ENCODE measurements at places on chromosomes 16 and 17.

DNA sequence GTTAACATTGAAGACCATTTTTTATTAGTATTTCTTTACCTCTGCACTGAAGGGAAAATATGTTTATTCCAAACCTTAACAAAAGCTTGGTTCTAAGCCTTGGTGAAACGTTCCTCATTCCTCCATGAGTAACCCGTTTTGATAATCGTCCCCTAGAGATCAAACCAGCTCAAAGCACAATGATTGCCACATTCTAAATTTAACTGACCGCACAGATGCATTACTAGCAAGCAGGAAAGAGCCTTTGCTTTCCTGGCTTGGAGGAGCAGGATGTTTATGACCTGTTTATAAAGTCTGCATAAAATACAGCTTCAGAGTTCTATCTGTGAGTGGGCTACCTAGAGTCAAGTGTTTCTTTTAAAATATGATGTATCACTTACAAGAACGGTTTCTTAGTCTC, 193.8 kb downstream of the TMEM114 start:
- DNase-seq: no peak

- no peak for DNase-seq
Measured at GRCh38 chr17:57676543-57676942, 68.6 kb downstream of the CCDC182 start.

DNA sequence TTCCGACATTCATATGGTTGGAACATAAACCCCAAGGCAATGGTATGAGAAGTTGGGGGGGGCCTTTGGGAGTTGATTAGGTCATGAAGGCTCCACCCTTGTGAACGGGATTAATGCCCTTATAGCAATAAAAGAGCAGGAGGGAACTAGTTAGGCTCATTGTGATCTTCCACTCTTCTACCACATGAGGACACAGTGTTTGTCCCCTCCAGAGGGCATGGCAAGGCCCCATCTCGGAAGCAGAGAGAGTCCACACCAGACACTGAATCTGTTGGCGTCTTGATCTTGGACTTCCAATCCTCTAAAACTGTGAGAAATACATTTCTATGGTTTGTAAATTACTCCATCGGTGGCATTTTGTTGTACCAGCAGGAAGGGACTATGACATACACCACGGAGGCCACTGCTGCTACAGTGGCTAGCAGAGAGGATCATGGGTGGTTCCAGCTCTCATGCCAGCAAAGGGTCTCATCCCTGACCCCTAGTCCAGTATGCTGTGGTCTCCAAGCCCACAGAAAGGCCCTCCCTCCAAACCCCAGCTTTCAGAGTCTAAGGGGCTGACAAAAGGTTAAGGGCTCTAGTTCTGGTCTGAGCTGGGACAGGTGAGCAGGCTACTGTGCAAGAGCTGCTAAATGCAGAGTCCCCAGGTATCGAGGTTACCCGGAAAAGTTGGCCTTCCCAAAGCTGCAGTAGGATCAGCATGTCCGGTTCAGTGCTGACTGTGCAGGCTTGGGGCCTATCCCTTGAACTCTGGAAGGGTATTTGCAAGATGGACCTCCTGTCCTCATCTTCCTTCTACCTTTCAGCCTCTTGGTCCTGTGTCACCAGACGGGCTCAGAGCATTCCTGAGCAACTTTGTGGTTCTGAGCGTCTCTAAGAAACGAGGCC, 12.2 kb downstream of the CCR7 start:
- no peak for DNase-seq

- DNase-seq: peak; percentile 83
Measured at GRCh38 chr17:38728290-38728831, 1.8 kb upstream of the CISD3 start.

DNA sequence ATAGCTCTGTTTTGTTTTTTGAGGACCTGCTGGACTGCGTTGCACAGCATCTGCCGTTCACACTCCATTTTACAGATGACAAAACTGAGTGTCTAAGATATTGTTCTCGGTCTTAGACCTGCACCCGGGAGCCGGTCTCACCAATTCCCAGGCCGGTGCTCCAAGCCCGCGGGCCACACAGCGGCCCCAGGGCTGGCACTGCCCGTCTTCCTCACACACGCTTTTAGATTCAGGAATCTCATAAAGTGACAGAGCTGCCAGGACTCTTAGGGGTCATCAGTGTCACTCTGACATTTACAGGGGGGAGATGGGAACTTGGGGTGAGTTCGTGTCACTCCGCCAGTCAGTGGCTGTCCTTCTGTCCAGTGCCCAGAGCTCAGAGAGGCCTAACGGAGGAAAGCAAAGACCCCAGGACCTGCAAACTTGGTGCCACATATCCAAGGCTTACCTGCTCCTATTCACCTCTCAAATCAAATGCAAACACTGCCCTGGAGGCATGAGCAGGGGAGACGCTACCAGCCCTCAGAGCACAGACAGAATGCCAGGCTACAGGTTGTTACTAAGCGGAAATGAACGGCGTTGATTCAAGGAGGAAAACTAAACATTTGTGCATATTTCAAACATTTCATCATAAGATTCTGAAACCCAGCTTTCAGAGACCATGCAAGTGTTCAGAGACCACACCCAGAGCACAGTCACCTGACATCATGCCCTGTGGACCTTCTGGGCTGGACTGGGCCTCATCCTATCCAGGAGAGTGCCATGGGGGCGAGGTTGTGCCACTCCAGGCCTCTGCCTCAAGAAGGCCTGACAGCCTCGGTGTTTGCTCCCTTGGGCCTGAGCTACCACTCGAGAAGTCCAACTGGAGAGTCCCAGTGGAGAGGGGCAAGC, 29.5 kb downstream of the TNFRSF13B start:
- no peak for DNase-seq

DNA sequence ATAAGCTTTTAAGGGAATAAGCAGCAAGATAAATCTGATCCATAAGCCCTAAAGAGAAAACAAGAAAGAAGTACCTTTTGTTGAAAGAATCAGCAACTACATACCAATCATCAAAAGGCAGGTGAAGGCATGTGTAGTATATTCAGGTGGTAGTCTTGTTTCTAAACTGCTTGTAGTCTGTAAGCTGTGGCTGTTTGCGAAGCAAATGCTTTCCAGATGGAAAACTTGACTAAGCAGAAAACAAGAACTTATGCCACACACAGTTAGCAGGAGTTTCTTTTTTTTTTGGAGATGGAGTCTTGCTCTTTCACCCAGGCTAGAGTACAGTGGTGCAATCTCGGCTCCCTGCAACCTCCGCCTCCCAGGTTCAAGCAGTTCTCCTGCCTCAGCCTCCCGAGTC, 5.7 kb downstream of the CBX1 start:
- no peak for DNase-seq

- DNase-seq: no peak
Measured at GRCh38 chr16:79422064-79422463, 178.5 kb downstream of the MAF start.

DNA sequence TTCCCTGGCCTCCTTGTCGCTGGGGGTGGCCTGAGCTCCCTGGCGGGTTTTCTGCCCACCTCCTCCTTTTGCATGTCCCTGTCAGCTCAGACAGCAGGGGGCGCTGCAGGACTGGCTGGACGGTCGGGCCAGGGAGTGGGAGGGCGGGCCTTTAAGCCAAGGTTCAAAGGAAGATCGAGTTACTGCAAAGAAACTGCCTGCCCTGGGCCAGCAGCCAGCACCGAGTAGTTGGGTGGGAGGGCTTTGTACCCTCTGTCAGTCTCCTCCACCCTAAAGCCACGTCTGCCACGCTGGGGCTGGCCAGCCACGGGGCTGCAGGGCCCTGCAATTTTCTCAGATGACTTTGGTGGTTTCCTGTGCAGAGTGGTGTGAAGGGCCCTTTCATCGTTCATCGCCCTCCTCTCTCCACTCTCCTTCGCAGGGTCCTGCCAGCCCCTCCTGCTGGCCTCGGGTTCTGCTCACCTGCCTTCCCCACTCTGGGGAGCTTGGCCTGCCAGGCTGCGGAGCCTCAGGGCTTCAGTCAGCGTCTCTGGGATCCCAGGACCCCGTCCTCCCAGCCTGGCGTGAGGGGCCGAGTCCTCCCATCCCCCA, 12.3 kb downstream of the GPR142 start:
- DNase-seq: peak; percentile 92

All from activated CD4-positive, alpha-beta T cell treated with anti-CD3 and anti-CD28 coated beads for 4 hours (primary cell).